Panc1 (cell line): ENCODE measurements at places on chromosomes 1 and 21.

GRCh38 chr1:228145463-228146416 is 4.0 kb upstream of the GJC2 start:
- no peak for DNase-seq

DNA sequence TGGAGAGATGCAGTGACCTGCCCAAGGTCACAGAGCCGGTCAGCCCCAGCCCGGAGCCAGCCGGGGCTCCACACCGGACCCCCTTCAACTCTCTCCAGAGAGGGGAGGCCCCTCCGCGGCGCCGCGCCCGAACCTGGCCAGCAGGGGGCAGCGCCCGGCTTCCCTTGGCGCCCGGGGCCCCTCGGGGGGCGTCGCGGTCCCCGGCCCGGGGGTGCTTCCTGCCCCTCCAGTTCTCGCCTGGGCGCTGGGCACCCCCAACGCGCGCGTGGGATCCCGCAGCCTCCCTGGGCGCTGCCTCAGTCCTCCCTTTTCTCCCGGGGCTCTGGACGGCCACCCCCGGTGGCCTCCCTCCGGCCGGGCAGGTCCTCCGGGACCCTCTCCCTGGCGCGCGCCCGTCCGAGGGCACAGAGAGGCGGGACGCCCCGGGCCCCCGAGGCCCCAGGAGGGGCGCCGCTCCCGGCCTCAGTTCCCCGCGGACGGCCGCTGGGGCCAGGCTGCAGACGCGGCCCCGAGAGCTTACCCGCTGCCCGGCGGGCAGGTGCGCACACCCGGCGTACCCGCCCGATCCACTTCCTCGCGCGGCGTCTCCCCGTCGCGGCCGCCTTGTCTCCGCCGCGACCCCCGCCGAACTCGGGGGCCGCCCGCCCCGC is 406 bp downstream of the HTR1D start:
- DNase-seq, result no peak

- DNase-seq, result no peak
Measured at GRCh38 chr1:236762410-236762809, 32.7 kb upstream of the MTR start.

DNA sequence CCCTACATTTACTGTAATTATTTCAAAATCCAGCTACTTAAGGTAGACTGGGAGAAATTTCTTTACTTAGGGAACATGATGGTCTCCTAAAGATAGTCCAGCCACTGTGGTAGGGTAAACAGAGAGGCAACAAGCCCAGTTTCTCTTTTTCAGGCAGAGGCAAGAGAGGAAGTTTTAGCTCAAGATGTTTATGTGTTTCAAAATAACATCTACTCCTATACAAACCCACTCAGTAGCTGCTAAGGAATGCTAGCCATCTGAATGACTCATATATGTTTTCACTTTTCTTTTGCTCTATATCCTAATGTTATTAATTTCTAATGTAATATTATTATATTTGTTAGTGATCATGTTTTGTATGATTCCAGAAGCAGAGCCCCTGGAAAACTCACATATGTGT is 856.6 kb downstream of the PLA2G4A start:
- no peak for DNase-seq

- no peak for DNase-seq
Measured at GRCh38 chr21:36087362-36088138, 17.7 kb downstream of the CBR1 start.

DNA sequence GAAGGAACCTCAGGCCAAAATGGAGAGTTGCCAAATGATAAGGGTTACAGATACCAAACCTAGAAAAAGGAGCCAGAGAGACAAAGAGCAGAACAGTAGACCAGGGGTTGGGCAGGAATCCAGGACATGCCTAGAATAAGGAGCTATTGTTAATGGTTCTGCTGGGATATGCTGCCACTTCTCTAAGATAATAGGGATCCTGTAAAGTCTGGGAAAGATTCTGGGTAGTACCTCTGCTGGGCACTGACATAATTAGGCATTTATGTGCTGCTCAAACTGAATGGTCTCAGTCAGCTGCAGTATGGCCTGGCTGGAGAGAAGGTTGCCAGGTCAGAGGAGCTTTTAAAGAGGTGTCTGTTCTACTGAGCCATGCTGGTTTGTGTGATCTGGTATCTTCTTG is 19.9 kb upstream of the NRIP1 start:
- DNase-seq, result no peak

DNA sequence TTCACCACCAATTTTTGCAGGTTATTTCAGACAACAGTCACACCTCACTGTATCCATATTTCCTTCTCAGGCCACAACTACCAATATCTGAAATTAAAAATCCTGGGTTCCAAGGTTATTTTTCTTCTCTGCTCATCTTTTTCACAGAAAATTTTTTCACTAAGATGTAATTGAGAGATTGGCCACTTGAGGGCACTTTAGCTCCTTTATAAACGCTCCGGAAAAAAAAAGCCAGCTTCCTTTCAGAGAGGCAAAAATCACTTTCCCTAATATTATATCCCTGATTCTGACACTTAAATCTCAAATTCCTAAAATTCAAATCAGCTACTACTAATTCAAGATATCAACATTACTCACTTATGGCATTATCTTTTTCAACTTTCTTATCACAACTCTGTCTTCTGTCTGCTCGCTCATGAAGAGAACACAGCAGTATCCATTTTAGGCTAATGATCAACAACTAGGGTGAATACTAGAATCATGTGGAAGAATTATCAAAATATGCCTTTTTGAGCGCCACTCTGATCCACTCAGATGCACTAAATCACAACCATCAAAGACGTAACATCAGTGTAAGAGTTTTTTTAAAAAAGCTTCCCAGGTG is 101.4 kb upstream of the RGS1 start:
- DNase-seq, result no peak

- no peak for DNase-seq
Measured at GRCh38 chr1:6950001-6950765, 164.9 kb downstream of the CAMTA1 start.

- no peak for DNase-seq
Measured at GRCh38 chr1:156119503-156120209, 5.1 kb downstream of the LMNA start.

DNA sequence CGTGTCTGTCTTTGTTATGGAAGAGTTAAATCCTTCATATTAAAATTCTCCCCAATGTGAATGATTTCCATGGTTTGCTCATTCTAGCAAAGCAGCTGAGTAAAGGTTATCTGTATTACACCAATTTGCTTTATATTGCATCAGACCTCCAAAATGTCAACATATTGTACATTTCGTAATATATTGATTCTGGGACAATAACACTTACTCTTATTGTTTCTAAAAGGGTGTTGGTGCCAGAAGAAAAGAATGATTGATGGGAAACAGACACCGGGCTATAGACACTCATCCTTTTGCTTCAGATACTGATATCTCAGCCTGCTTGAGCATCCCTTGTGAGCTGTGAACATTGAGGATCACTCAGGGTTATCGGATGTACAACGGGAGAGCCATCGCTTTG is 7.0 kb downstream of the NTNG1 start:
- DNase-seq, result no peak

GRCh38 chr1:66292944-66293343 is 241.0 kb upstream of the SGIP1 start:
- DNase-seq, result no peak

GRCh38 chr1:154425172-154425571 is 20.0 kb downstream of the IL6R start:
- no peak for DNase-seq

DNA sequence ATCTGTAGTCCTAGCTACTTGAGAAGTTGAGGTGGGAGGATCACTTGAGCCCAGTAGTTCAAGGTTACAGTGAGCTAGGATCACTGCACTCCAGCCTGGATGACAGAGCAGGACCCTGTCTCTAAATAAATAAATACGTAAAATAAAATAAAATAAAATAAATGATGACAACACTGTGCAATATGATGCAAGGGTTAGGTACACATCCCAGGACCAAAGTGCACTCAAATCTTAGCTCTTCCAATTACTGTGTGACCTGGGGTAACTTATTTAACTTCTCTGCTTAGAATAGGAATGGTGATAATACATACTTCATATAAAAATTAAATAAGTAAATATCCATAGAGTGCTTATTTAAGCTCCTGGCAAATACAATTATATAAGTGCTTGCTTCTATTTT is 53.5 kb downstream of the LPAR3 start:
- no peak for DNase-seq

GRCh38 chr1:48547561-48548220 is 75.7 kb upstream of the SPATA6 start:
- no peak for DNase-seq

- DNase-seq, result no peak
Measured at GRCh38 chr1:22916471-22916820, 56.2 kb downstream of the LACTBL1 start.

DNA sequence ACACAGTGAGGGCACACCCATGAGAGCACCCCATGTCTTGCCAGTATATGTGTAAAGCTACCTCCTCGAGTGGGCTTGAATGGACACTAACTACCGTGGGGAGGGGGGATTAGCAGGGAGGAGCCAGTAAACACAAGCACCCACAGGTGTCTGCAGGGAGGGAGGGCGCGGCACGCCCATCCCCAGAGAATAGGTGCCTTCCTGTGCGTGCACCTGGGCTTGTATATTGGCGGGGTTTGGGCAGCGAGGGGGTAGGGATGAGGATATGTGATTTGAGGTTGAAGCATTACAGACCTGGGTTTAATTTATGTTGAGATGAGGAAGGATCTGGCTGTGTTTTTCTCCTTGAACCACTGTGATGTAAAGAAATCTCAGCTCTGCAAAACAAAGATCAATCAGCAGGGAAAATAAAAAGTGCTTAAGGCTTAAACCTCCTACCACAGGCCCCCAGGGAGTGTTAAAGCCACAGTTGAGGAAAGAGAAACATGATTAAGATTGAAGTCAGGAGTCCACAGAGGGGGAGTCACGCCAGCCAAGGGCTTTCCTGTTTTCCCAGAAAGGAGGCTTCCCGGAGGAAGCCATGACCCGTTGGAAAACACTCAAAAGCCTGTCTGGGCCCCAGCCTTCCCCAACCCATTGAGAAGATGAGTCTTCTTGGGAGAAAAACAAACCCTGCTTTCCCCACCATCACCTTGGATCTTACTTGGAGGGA is 80.0 kb downstream of the CAMK2N1 start:
- DNase-seq, result no peak

DNA sequence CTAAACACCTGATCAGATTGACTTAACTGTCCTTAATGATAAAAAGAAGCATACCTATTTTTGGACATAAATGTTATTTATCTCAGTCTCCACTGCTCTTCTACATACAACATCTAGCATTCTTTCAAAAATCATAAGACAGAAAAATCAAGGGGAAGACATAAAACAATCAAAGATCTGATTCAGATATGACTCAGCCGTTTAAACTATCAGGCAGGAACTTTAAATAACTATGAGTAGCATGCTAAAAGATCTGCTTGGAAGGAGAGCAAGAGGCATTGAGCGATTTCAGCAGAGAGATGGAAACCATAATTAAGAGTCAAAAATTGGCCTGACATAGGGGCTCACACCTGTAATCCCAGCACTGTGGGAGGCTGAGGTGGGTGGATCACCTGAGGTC is 27.2 kb upstream of the SLC22A15 start:
- no peak for DNase-seq

DNA sequence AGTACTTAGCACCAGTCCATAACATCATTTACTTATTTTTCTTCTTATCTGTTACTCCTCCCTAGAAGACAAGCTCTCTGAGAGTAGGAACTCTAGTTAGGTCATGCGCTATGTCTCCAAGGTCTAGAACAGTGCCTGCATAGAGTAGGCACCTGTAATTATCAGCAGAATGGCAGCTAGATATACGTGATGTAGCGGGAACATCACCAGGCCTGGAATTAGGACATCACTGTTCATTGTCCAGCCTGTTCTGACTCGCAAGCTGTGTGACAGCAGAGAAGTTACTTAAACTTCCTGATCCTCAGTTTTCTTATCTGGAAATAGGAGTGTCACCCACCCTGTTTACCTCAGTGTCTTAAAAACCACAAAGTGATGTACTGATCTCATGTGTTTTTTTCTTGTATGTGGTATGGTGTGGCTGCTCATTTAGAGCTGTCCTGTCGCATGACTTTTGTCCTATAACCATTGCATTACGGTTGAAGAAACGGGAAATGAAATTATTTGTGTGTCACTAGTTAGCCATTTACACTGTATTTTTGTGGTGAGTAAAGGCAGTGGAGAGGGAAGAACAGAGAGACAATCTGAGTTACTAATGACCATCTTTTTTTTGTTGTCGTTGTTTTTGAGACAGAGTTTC is 37.1 kb upstream of the EXO1 start:
- no peak for DNase-seq

DNA sequence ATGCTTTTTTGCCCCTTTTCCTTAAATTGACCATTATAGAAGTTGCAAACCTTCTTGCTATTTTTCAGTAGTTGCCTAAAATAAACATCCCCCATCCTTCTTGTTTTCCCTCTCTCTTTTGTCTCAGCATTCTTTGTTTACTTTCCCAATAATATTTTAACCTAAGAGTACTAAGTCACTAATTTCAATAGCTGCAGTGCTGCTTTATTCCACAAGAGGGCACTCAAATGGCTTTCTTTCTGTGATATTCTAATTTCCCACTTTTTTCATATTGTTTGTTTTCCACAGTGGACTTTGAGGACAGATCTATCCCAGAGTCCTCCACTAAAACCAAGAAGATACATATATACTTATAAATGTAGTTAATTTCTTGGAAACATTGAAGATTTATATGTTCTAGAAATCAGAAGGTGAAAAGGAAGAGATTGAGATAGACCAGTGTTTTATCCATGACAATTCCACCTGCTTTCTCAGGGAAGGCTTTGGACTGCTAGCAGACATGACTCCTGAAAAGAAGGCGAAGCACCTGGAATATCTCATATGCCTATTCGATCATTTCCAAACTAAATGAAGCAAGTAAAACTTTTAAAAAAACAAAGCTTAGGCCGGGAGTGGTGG is 104.8 kb upstream of the GRIK1 start:
- peak; percentile 4 for DNase-seq

GRCh38 chr1:115953180-115953579 is 23.1 kb upstream of the SLC22A15 start:
- no peak for DNase-seq

- no peak for DNase-seq
Measured at GRCh38 chr1:194442901-194443575, 1256.6 kb upstream of the B3GALT2 start.

- DNase-seq, result no peak
Measured at GRCh38 chr1:155166471-155167165, 6.5 kb downstream of the KRTCAP2 start.

DNA sequence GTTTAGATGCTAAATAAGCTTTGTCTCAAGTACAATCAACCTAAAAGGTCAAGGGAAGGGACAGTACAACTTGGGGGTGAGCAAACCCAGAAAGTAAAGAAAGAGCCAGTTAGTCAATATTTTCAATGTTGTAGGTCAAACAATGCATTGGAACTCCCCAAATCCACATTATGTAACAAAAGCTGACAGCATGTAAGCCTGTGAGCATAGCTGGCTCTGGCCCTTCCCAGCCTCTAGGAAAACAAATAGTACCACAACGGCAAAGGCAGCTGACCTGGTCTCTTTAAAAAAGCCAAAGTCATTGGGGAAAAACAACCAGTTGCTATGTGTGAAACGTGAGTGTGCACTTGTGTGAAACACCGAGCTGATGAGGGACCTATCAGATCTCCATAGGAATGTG is 3.4 kb downstream of the CBR1 start:
- DNase-seq, result no peak
